ENCODE measurements at places on chromosomes 12 and 14. TPM values are rescaled to one million over a fixed set of nuclear protein-coding genes. Genes with fewer than 3 reads are reported as not detected.

Gene CLEC9A
- not detected for total RNA-seq

Gene FBLN5
- 3.0 TPM for total RNA-seq

DNA sequence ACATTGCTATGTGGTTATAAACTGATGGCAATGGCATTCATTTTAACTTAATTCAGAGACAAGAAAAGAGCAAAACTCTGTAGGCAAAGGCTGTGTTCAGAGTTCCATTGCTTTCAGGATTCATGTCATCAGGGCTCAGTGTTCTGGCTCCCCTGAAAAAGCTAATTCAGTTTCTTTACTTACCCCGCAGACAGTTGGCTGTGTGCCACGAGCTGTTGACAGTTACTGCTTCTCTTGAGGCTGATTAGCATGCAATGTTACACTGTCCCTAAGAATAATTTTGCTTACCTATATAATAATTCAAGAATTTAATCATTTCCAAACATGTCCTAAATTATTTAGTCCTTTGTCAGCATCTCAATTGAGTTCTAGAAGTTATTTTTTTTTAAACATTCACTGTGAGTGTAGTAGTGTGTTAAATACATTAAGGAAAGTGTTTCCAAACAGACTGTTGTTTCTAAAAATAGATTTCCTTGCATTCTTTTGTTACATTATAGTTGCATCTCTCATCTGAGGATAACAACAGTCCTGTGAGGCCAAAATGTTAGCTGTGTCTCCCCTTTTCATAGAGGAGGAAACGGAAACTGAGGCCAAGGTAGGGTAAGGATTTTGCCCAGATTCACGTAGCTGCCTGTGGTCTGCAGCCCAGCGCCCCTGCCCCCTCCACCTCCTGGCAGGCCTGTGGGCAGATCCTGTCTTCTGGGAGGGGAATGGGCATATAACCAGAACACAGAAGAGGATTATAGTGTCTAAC, 98.6 kb downstream of the PELI2 start:
- no peaks in the 10 kb centered on the region for H3K36me3 ChIP-seq
- H3K27me3 ChIP-seq = no peaks in the 10 kb centered on the region
- DNase-seq = peak; percentile 30
- no peak overlapping the region for H3K4me3 ChIP-seq
- peaks cover 16% of the 10 kb centered on the region for H3K4me1 ChIP-seq

DNA sequence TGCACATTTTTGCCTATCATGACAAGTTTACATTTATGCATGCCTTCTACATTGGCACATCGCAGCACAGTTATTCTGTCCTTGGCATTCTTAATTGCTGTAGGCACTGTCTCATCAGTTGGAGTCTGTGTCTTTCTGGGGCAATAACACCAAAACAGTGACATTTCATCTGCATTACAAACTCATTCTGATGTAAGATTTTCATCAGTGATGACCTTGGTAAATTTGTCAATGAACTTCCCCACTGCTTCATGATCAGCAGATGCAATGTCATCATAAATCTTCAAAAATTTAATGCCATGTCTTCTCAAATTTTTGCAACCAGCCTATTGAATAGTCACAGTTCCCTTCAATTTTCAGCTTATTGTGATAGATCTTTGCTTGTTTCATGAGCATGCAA, 85.5 kb downstream of the CAPZA3 start:
- DNase-seq = no peak
- H3K4me1 ChIP-seq = no peaks in the 10 kb centered on the region
- H3K4me3 ChIP-seq = no peak overlapping the region
- H3K27ac ChIP-seq = no peak overlapping the region
- no peaks in the 10 kb centered on the region for H3K27me3 ChIP-seq

DNA sequence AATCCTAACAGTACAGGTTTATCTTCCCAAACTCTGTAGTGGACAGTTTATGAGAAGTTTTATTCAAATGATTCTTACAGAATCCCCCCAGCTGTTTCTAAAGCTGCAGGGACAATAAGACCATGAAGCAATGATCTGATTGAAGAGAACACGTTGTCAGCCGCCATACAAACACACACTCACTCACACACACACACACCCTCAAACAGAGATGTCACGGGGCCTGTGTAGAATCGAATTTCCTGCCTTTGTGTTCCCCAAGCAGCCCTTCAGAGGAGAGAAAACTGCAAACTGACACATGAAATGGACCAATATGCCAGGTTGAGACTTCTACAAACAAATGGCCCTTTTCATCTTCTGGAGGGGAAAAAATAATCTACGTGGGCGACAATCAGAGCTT, 80.5 kb upstream of the TBX3 start:
- no peaks in the 10 kb centered on the region for H3K4me1 ChIP-seq
- H3K27me3 ChIP-seq = peaks cover 1% of the 10 kb centered on the region
- H3K36me3 ChIP-seq = no peaks in the 10 kb centered on the region
- DNase-seq = no peak
- no peak overlapping the region for H3K4me3 ChIP-seq

Measured in activated CD4-positive, alpha-beta T cell treated with anti-CD3 and anti-CD28 coated beads for 36 hours (primary cell).